ENCODE measurements at places on chromosomes 6 and 20.

GRCh38 chr6:39196673-39197091 is 32.6 kb downstream of the KCNK5 start:
- no peak for DNase-seq

GRCh38 chr6:150541576-150541975 is 58.1 kb upstream of the PLEKHG1 start:
- DNase-seq: no peak

GRCh38 chr6:140345935-140346334 is 971.5 kb upstream of the CITED2 start:
- no peak for DNase-seq

- DNase-seq: peak; percentile 16
Measured at GRCh38 chr6:112149719-112150263, 62.4 kb downstream of the FAM229B start.

DNA sequence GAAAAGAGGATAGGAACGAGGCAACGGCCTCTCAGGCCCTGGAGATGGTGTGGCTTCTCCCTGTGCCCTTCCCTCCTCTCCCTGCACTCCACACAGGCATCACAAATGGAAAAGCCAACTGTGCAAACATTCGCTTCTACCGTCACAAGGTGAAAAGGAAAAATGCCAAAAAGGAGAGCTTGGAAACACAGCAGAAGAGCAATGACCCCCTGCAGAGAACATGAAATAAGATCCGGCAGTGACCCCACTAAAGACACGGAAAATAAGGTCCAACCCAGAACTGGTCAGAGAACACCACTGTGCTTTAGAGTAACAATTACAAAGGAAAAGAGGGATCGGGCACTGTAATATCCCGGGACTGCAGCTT is 63.0 kb downstream of the SLC22A23 start:
- DNase-seq: peak; percentile 96

GRCh38 chr6:104527311-104527710 is 332.4 kb downstream of the HACE1 start:
- peak; percentile 27 for DNase-seq

DNA sequence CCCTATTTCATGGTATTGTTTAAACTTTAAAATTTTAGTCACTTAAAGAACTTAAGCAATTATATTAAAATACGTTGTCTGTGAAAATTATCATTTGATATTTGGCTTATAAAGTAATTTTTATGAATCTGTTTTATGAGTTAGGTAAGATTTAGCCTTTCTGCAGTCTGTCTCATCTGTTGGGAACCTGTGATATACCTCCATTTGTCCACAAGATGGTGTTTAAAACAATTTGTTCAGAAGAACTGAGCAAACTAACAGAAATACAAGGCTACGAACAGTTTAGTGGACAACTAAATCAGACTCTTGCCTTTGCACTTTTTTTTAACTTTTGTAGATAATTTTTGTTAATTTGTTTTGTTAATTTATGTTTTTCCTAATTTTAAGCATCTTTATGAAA is 92.4 kb downstream of the COL9A1 start:
- no peak for DNase-seq

- no peak for DNase-seq
Measured at GRCh38 chr6:45614488-45615285, 237.0 kb upstream of the SUPT3H start.

DNA sequence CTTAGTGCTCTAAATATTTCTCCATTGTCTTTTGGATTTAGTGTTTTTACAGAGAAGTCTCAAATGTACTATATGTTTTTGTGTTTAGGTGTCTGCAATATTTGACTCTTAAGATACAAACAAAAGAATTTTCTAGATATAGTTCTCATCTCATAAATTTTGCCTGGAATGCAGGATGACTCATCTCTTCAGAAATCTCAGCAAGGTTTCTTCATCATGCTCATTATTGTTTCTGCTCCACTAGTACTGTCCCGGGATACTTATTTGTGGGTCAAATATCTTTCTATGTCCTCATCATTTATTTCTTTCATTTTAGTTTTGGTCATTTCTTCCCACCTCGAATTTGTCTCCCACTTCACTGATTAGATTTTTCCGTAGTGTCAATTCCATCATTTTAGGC is 9.5 kb downstream of the AHI1 start:
- no peak for DNase-seq

- no peak for DNase-seq
Measured at GRCh38 chr6:11692451-11693376, 85.9 kb downstream of the ADTRP start.

DNA sequence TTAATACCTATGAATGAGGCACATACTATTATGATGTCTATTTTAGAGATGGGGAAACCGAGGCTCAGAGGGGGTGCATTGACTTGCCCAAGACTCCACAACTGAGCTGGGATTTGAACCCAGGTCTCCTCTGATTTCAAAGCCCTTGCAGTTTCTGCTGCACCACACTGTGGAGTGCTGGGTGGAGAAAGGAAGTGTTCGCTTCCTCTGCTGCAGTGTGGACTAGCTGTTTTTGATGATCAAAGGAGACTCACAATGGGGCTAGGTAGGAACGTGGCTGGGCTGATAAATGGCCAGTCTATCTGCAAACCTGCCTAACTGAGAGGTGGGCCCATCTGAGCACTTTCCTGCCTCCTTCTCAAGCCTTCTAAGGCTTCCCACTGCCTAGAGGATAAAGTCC is 87.2 kb downstream of the CD40 start:
- DNase-seq: no peak

DNA sequence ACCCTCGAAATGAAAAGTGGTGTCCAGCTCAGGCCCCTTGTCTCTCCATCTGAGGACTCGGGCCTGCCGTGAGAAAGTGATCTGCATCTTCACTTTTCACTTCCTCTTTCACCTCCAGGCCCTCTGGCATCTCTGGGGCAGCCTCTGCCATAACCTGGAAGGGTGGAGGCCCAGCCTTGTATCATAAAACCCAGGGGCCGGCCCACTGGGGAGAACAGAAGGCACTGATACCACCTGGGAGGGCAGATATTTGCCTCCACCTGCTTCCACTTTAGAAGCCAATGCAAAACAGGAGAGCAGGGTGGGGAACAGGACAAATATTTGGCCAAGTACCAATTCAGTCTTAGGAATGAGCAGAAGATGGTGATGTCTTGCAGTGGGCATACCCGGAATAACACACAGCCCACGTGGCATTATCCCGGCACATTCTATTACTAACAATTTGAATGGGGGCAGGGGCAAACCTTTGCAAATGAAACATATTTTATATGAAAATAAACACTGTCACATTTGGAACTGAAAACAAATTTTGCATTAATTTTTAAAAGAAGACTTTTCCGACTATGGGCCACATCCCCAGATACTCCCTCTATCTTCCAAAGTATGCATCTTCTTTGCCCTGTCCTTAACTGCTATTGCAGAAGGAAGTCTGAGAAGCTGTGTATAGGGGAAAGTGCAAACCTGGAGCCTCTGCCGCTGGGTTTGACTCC is 69.2 kb upstream of the TBC1D7 start:
- DNase-seq: peak; percentile 87

GRCh38 chr20:47274401-47275108 is 81.9 kb downstream of the ZMYND8 start:
- peak; percentile 2 for DNase-seq

- DNase-seq: no peak
Measured at GRCh38 chr20:16271450-16271849, 301.8 kb downstream of the KIF16B start.

- no peak for DNase-seq
Measured at GRCh38 chr6:118589186-118589585, 41.1 kb downstream of the PLN start.

DNA sequence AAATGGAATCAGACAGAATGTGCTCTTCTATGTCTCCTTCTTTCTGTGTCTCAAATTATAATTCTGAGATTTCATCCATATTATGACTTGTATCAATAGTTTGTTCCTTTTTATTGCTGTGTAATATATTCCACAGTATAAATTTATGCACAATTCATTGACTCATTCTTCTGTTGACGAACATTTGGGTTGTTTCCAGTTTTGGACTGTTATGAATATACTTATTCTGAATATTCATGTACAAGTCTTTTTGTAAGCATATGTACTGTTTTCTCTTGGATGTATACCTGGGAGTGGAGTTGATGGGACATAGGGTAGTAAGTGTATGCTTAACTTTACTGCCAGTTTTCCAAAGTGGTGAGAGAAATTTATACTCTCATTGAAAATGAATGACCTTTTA is 28.1 kb upstream of the TRAF3IP2 start:
- DNase-seq: no peak

DNA sequence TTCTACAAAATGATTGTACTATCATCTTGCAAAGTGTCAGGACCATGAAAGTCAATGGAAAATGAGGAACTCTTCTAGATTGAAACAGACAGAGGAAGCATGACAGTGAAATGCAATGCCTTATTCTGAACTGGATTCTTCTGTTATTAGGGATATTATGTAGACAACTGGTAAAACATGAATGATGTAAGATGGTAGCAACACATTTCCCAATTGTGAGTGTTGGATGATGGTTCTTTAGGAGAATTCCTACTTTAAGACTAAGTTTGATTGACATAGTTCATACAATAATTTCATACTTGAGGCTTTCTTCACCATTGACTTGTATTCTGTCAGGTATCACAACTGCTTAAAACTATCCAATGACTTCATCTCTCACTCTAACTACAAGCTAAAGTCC is 4.5 kb downstream of the UBE3D start:
- DNase-seq: no peak

GRCh38 chr6:13836170-13836569 is 21.8 kb upstream of the MCUR1 start:
- no peak for DNase-seq

- no peak for DNase-seq
Measured at GRCh38 chr6:36847152-36847551, 7.9 kb upstream of the CPNE5 start.

DNA sequence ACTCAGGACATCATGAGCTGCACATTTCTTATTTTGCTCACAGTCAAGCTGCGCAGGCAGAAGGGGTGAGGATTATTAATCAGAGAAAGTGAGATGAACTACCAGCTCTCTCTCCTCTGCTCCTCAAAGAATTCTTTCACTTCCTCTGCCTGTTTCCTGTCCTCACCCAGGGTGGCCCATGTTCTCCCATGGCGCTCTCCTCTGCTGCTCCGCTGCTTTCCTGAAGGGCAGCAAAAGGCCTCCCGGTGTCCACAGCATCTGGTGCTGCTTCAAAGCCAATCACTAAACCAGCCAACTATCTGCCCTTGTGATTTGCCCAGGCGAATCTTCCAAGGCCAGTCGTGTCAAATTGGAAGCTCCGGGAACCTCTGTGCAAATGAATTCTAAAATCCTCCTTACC is 324.2 kb downstream of the TPBG start:
- DNase-seq: peak; percentile 22

- DNase-seq: no peak
Measured at GRCh38 chr6:80714513-80714912, 608.0 kb downstream of the BCKDHB start.

DNA sequence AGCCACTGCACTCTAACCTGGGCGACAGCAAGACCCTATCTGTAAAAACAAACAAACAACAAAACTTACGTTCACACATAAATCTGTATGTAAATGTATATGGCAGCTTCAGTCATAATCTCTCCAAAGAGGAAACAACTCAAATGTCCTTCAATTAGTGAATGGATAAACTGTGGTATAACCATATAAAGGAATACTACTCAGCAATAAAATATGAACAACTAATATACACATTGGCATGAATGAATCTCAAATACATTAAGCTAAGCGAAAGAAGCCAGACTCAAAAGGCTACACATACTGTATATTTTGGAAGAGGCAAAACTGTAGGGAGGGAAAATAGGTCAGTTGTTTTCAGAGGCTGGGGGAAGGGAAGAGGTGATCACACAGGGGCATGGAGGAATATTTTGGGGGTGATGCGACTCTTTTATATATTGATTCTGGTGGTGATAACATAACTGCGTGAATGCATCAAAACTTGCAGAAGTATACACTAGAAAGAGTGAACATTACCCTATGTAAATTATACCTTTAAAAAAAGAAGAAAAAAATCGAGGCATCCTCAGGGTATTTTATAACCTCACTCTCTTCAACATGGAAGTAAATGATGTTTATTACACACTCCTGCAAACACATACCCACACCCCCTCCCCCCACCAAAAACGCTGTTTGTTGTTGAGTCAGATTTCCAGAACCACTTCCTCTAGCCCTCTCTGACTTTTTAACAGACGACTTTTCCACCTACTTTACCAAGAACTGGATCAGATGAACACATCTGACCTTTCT is 115.2 kb upstream of the RNF24 start:
- DNase-seq: no peak

GRCh38 chr6:40036186-40036585 is 101.9 kb upstream of the MOCS1 start:
- DNase-seq: no peak

DNA sequence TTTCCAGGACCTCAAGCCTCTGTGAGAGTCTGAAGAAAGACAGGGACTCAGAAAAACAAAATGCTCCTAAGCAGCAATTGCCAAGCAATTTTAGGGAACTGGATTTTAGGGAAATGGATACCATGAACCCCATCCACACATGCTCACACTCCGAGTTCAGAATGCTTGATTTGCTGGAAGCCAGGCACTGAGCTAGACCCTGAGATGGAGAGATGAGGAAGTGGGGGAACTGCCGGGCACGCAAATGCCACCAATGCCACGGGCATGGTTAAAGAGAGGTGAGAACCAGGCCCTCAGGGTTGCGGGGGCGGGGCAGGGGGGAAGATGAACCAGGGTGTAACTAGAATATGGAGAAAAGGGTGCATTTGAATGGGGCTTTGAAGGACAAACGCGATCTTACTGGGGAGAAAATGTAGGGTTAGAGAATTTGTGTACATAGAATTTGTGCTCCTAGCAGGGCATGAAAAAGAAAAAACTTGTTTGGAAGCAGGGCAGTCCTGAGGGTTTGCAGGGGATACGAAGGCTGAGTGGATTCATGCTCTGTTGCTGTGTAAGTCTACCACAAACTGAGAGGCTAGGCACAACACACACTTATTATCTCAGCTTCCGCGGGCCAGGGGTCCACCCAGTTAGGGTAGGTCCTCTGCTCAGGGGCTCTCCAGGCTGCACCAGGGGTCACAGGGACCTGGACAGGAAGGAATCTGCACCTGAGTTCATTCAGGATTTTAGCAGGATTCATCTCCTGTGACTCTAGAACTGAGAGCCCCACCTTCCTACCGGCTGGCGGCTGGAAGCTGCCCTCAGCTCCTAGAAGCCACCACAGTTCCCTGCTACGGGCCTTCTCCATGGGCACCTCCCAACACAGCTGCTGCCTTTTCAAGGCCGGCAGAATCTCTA is 108.0 kb downstream of the SNX5 start:
- DNase-seq: no peak

- DNase-seq: no peak
Measured at GRCh38 chr6:135066397-135066796, 11.8 kb upstream of the HBS1L start.

Measured in NCI-H69 (cell line).